Cardiac muscle cell (in vitro differentiated cells and primary cell): ENCODE measurements at places on chromosomes 12 and 14.

GRCh38 chr14:42391146-42391834, 784.6 kb downstream of the LRFN5 start:
- no peak for DNase-seq

DNA sequence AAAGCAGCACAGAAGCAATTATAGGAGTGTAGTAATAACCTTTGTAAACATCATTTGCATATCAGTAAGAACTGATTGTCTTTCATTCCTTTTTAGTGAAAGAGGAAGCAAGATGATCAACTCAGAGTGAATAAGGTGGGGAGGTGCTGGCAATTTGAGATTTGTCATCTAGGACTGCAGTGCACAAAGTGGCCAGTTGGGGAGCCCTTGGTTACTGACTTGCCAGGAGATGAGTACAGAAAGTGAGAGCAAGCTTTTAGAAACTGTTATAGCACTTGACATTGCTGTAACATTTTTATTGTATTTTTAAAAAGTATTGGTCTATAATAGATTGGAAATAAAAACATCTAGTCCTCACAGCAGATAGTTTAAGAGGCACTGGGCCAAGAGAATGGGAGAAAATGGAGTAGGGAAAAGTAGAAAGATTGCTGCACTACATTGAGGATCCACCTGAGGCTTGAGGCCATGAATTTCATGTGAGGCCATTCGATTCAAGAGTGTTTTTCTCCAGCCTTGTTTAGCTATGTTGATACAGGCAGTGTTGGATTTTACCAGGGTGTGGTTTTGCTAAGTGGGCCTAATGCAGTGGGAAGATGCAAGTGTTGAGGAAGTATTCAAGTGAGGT, 98.2 kb downstream of the SNAPC1 start:
- peak; percentile 60 for DNase-seq

GRCh38 chr12:132600048-132601032, 10.0 kb downstream of the LRCOL1 start:
- DNase-seq: peak; percentile 79

DNA sequence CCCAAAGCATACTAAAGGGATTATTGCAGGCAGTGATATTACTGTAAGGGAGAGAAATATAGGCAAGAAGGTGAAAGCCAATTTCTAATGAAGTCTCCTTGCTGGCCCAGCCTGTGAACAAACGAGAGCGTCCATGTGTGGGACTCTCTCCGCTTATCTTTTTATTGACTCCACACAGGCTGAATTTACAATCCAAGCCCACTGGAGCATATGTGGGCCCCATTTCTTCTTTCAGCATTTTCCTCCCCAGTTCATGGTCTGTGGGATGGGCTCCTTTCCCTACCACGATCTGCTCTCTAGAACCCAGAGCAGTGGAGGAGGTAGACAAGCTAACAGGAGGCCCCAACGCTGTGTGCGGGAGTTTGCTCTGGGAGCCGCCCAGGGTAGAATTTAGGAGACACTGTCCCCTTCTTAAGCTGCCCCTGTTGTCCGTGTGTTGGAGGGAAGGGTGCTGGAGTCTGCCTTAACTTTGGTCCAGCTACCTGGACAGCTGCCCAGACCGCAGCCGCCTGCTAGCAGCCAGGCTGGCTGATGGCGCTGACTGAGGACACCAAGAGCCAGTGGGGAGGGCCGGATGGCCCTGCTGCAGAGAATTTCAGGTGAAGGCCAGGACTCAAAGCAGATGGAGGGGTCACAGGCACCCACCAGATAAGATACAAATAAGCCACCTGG, 3.2 kb upstream of the HOXC11 start:
- no peak for DNase-seq

GRCh38 chr14:89190765-89191513, 226.1 kb downstream of the FOXN3 start:
- no peak for DNase-seq

- DNase-seq: no peak
Measured at GRCh38 chr12:41585784-41586183, 397.7 kb downstream of the PDZRN4 start.

GRCh38 chr12:42584651-42585111, 4.9 kb downstream of the PRICKLE1 start:
- DNase-seq: peak; percentile 35

- no peak for DNase-seq
Measured at GRCh38 chr12:109728921-109729320, 15.3 kb downstream of the FAM222A start.

DNA sequence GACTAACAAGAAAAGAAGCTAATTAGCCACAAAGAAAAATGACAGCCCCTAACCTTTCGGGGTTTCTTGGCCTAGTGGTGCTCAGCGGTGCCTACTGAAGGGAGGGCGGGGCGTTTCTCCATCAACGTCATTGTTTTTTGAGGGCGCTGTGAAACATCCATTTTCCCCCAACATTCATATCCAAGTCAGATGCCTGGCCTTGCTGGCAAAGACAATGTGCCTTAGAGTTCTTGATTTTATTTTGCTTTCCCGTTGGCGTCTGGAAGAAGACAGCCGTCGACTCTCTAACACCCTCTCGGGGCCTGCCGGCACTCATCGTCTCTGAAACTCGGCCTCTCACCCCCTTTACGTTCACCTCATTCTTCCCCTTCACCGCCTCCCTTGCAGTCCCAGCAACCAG, 154.5 kb downstream of the PHETA1 start:
- DNase-seq: no peak

GRCh38 chr12:113479590-113480335, 8.1 kb upstream of the LHX5 start:
- DNase-seq: peak; percentile 57

GRCh38 chr12:117073611-117074010, 25.6 kb downstream of the TESC start:
- DNase-seq: no peak

DNA sequence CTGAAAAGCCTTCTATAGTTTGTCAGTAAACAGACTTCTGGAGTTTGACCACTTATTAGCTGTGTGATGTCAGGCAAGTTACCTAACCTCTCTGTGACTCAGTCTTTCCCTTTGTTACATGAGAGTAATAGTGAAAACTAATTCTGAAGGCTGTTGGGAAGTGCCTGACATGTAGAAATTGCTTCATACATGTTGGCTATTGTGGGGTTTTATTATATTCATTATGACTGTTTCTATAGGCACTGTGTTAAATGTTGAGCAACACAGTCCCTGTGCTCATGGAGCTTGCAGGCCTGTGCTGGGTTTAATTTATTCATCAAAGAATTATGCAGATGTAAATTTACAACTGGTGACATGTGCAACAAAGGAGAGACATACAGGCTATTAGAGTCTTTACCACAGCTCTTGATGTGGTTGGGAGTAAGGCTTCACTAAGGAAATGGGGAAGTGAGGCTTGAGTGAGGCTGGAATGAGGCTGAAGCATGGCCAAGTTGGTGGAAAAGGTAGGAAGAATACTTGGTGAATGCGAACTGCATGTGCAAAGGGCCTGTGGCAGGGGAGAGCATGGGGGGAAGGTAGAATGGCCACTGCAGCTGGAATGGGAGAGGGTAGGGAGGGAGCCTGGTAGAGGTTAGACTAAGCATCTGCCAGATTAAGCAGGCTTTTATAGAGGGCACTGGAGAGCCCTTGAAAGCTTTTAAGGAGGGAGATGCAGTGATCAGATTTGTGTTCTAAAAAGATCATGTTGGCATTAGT, 236.4 kb upstream of the CRY1 start:
- DNase-seq: peak; percentile 25
